ENCODE measurements at places on chromosomes 5 and 9. TPM values are rescaled to one million over a fixed set of nuclear protein-coding genes. Genes with fewer than 3 reads are reported as not detected.

Gene RNF20
- total RNA-seq: 22.0 TPM

GRCh38 chr5:77282337-77283027 lies 72.0 kb downstream of the PDE8B start:
- no peaks in the 10 kb centered on the region for H3K27me3 ChIP-seq
- DNase-seq: peak; percentile 49
- no peak overlapping the region for H3K4me3 ChIP-seq

Gene F2RL1
- not detected for total RNA-seq

Gene NSG2
- not detected for total RNA-seq

Gene HBEGF
- total RNA-seq: 4.9 TPM

Gene SH3GLB2
- 203 TPM for total RNA-seq

Gene SLC27A6
- 41.3 TPM for total RNA-seq

GRCh38 chr9:112784020-112784785 lies 33.6 kb downstream of the SNX30 start:
- H3K4me3 ChIP-seq: no peak overlapping the region
- H3K27me3 ChIP-seq: no peaks in the 10 kb centered on the region
- no peaks in the 10 kb centered on the region for H3K36me3 ChIP-seq
- no peak overlapping the region for H3K27ac ChIP-seq

Gene KIF3A
- 4.8 TPM for total RNA-seq

Gene XRCC4
- total RNA-seq: 9.7 TPM

- H3K4me3 ChIP-seq: no peak overlapping the region
- H3K4me1 ChIP-seq: no peaks in the 10 kb centered on the region
- no peaks in the 10 kb centered on the region for H3K36me3 ChIP-seq
- no peaks in the 10 kb centered on the region for H3K27me3 ChIP-seq
- H3K27ac ChIP-seq: no peak overlapping the region
- DNase-seq: no peak
Observed at GRCh38 chr5:110545716-110546115, 180.8 kb downstream of the TMEM232 start.

Gene POU5F2
- total RNA-seq: 0.35 TPM

DNA sequence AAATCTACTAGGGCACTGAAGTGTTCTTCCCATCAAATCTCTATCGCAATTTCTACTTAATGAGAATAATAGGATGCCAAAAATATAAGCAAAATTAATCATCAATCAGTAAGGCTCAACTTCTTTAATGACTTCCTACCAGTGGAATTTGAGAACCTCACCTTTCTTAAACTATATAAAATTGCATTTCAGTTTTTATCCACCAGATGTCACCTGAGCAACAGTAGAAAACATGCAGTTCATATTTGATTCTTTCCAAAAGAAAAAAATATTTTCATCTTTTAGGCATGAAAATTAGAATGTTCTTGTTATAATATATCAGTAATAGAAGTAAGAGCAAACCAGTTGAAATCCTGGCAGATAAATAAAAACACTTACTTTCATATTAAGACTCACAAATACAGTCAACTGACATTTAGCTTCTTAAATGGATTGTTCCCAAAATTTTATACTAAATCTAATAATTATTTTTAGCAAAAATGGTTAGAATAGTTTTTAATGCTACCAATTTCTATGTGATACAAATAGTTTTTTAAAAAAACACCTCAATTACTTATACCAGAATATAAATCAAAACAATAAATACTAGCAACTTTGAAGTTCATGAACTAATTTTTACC lies 13.4 kb upstream of the CCDC112 start:
- peak; percentile 42 for DNase-seq
- H3K27ac ChIP-seq: no peak overlapping the region
- H3K4me3 ChIP-seq: no peak overlapping the region
- H3K27me3 ChIP-seq: no peaks in the 10 kb centered on the region
- no peaks in the 10 kb centered on the region for H3K36me3 ChIP-seq

- no peaks in the 10 kb centered on the region for H3K27me3 ChIP-seq
- H3K4me3 ChIP-seq: no peak overlapping the region
Observed at GRCh38 chr9:125881042-125881441, 133.9 kb downstream of the PBX3 start.

DNA sequence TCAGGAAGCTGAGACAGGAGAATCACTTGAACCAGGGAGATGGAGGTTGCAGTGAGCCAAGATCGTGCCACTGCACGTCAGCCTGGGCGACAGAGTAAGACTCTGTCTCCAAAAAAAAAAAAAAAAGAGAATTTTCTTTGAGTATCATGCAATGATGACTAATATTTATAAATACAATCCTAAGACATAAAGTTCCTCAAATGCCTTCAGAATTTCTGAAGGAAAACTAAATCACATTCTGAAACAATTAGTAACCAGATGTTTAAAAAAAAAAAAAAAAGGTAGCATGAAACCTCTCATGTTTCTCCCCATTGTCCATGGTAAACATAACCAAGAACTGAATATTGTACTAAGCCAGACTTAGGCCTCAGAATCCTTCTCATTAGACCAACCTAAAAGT lies 23.1 kb downstream of the MLLT3 start:
- H3K27me3 ChIP-seq: no peaks in the 10 kb centered on the region
- H3K4me3 ChIP-seq: no peak overlapping the region
- H3K4me1 ChIP-seq: peaks cover 39% of the 10 kb centered on the region
- no peaks in the 10 kb centered on the region for H3K36me3 ChIP-seq

Gene WDR55
- total RNA-seq: 17.2 TPM

- peaks cover 99% of the 10 kb centered on the region for H3K27me3 ChIP-seq
- no peaks in the 10 kb centered on the region for H3K36me3 ChIP-seq
- no peaks in the 10 kb centered on the region for H3K4me1 ChIP-seq
- H3K27ac ChIP-seq: no peak overlapping the region
- DNase-seq: no peak
Observed at GRCh38 chr5:73431204-73431851, 17.2 kb downstream of the FOXD1 start.

Gene FCN2
- not detected for total RNA-seq

DNA sequence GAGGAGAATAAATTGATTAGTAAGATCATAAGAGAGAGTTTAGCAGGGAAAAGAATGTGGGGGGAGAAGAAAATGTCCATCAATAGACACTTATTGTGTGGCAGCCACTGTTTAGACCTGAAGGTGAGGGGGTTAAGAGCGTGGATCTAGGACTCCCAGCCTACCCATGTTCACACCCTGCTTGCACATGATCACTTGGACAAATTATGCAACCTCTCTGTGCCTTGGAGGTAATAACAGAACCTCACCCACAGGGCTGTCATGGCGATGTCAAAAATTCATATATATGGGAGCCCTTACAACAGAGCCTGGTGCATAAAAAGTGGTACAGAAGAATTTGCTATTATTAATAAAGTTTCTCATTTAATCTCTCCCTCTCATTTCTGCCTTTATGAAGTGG lies 86.0 kb upstream of the EQTN start:
- H3K4me1 ChIP-seq: peaks cover 21% of the 10 kb centered on the region
- H3K36me3 ChIP-seq: no peaks in the 10 kb centered on the region
- no peak overlapping the region for H3K4me3 ChIP-seq
- H3K27me3 ChIP-seq: peaks cover 9% of the 10 kb centered on the region

DNA sequence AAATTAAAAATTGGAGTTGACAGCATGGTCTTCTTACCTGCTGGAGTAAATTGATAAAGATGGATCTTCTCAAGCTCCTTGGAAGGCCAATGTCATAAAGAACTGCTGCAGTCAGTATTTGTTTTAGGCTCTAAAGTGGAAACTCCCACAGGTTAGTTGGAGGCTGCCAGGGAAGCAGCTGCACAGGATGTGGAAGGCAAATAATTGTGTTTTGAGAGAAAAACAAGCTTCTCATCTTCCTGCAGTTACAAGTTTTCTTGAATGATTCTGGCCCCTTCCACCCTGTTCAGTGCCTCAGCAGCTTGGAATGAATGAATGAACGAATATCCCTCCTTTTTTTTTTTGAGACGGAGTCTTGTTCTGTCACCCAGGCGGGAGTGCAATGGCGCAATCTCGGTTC lies 13.9 kb downstream of the MROH2B start:
- H3K36me3 ChIP-seq: no peaks in the 10 kb centered on the region
- no peak overlapping the region for H3K4me3 ChIP-seq
- DNase-seq: no peak
- no peaks in the 10 kb centered on the region for H3K27me3 ChIP-seq
- no peaks in the 10 kb centered on the region for H3K4me1 ChIP-seq

Gene UBQLN1
- total RNA-seq: 90.0 TPM

GRCh38 chr9:136671646-136672430 lies 9.1 kb downstream of the EGFL7 start:
- H3K4me1 ChIP-seq: peaks cover 8% of the 10 kb centered on the region
- no peaks in the 10 kb centered on the region for H3K27me3 ChIP-seq
- H3K4me3 ChIP-seq: no peak overlapping the region
- no peaks in the 10 kb centered on the region for H3K36me3 ChIP-seq

Gene GABRB2
- 3.3 TPM for total RNA-seq

DNA sequence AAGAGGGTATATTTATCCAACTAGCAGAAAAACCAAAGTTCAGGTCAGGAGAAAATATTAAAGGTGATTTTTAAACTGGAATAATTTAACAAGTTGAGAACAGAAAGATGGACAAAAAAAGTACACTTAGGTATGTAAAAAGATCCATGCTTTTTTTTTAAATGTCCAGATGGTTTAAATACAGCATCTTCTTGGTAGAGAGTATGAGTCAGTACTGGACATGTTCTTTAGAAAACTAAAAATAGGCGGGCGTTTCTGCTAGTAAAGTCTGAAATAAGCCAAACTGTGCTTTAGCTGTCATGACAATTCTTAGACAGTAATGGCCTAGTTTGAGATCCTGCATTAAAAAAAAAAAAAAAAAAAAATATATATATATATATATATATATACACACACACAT lies 255.9 kb upstream of the ST8SIA4 start:
- no peak overlapping the region for H3K27ac ChIP-seq
- no peak for DNase-seq
- H3K4me3 ChIP-seq: no peak overlapping the region
- no peaks in the 10 kb centered on the region for H3K27me3 ChIP-seq
- H3K36me3 ChIP-seq: no peaks in the 10 kb centered on the region

- no peaks in the 10 kb centered on the region for H3K4me1 ChIP-seq
- no peaks in the 10 kb centered on the region for H3K27me3 ChIP-seq
- H3K4me3 ChIP-seq: no peak overlapping the region
- H3K27ac ChIP-seq: no peak overlapping the region
- no peak for DNase-seq
Observed at GRCh38 chr5:67999391-67999790, 216.2 kb upstream of the PIK3R1 start.

DNA sequence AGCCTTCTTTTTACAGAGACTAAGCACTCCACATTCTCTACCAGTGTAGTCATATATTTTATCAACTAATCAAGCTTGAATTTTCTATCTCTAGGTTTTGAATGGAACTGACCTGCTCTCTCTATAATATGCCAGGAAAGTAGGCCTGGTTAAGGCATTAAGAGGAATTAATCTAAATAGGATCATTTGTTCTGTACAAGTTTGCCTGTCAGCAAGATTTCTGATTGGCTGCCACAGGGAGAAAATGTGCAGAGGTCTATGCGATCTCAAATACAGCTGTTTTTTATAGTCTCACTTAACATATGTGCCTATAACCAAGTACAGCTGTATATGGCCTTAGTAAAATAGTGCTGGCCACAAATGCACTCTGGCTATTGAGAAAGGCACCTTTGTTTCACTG lies 418.8 kb downstream of the KDM4C start:
- DNase-seq: no peak
- no peak overlapping the region for H3K27ac ChIP-seq
- H3K27me3 ChIP-seq: no peaks in the 10 kb centered on the region
- H3K4me3 ChIP-seq: no peak overlapping the region
- peaks cover 18% of the 10 kb centered on the region for H3K4me1 ChIP-seq
- no peaks in the 10 kb centered on the region for H3K36me3 ChIP-seq

Gene UBE2QL1
- 5.9 TPM for total RNA-seq

DNA sequence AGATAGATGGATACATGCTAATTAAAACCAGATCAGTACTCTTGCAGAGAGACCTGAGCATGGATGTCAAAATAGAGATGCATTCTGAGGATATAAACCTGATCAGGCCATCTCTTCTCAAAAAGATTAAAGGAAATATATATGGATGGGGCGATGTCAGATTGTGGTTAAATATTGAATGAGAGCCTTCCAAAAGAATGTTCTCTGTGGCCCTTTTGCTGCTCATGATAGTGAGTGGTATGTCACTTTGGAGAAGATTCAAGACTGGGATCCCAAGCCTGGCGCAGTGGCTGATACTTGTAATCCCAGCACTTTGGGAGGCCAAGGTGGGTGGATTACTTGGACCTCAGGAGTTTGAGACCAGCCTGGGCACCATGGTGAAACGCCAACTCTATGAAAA lies 20.5 kb downstream of the ZNF131 start:
- H3K27me3 ChIP-seq: no peaks in the 10 kb centered on the region
- H3K4me3 ChIP-seq: no peak overlapping the region
- no peaks in the 10 kb centered on the region for H3K4me1 ChIP-seq
- no peak overlapping the region for H3K27ac ChIP-seq
- DNase-seq: no peak

GRCh38 chr5:1366514-1366913 lies 21.6 kb upstream of the CLPTM1L start:
- H3K36me3 ChIP-seq: no peaks in the 10 kb centered on the region
- no peak overlapping the region for H3K27ac ChIP-seq
- no peak overlapping the region for H3K4me3 ChIP-seq
- H3K4me1 ChIP-seq: no peaks in the 10 kb centered on the region

DNA sequence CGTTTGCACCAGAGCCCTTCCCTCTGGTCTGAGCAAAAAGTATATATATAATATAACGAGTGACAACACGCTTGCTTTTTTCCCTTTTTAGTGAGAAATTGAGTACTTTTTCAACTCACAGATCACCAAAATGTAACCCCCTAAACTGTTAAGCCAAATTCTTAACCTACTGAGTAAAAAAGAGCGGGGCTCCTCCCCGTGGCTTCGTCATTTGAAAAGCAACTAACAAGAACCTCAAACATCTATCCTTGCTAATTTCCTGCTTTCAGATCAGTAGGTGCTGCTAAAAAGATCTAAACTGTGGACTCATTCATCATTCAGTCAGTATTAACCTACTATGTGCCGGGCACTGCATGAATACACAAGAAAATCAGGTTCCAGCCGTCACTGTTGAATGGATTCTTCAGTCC lies 1.0 kb upstream of the PTBP3 start:
- H3K27ac ChIP-seq: peak overlapping the region; percentile 82
- peak overlapping the region; percentile 42 for H3K4me3 ChIP-seq
- no peaks in the 10 kb centered on the region for H3K36me3 ChIP-seq
- H3K27me3 ChIP-seq: no peaks in the 10 kb centered on the region
- no peak for DNase-seq

DNA sequence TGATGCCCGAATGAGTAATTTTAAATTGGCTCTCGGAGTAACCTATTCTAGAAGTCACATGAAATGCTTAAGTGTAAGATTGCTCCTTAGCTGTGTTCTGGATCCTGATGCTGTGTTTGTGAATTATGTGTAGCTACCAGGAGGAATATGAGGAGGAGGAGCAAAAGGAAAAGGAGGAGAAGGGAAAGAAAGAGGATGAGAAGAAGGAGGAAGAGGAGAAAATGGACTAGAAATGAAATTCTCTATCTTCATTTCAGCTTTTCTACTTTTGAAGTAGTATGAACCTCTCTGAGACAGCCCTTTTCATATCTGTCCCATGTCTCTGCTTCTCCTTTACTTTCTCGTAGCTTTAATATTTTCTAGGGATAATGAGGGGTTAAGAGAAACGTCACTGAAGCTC lies 119.4 kb upstream of the ACTBL2 start:
- DNase-seq: no peak
- H3K36me3 ChIP-seq: no peaks in the 10 kb centered on the region
- H3K27me3 ChIP-seq: no peaks in the 10 kb centered on the region
- H3K4me1 ChIP-seq: no peaks in the 10 kb centered on the region

Gene ZFP2
- 0.70 TPM for total RNA-seq

GRCh38 chr5:1958211-1959010 lies 75.7 kb upstream of the IRX4 start:
- no peak for DNase-seq
- peaks cover 9% of the 10 kb centered on the region for H3K4me1 ChIP-seq
- H3K27ac ChIP-seq: no peak overlapping the region
- no peaks in the 10 kb centered on the region for H3K27me3 ChIP-seq
- H3K4me3 ChIP-seq: no peak overlapping the region
- no peaks in the 10 kb centered on the region for H3K36me3 ChIP-seq

GRCh38 chr5:88842784-88843183 lies 40.2 kb downstream of the MEF2C start:
- peak overlapping the region; percentile 6 for H3K27ac ChIP-seq
- no peak overlapping the region for H3K4me3 ChIP-seq
- no peak for DNase-seq

All from cardiac muscle cell (in vitro differentiated cells and primary cell).